COR-L47 (cell line): ENCODE measurements at places on chromosomes 5 and 9.

DNA sequence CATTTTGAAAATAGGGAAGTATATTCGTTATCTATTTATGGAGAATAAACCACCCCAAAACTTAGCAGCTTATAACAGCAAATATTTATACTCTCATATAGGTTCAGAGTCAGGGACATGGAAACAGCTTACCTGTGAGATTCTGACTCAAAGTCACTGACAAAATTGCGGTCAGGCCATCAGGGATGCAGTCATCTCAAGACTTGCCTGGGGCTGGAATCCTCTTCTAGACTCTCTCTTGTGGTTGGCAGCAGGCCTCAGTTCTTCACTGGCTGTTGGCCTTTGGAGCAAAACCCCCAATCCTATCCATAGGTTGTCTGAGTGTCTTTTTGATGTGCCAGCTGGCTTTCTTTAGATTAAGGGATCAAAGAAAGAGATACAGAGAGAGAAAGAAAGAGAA is 275.6 kb downstream of the SEC61B start:
- no peak for DNase-seq

DNA sequence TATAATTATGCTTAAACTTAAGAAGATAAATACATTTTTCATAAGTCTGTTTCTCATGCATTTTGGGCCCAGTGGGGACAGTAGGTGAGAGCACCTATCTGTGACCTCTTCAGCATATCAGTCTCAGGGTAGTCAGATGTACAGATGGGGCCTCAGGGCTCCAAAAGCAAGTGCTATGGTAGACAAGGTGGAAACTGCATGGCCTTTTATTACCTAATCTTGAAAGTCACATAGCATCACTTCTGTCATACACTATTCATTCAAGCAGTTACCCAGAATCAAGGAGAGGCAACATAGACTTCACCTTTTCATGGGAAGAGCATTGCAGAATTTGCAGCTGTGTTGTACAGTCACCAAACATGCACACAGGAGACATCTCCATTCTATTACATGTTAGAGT is 94.8 kb downstream of the SV2C start:
- no peak for DNase-seq

GRCh38 chr9:36866840-36867239 is 167.2 kb downstream of the PAX5 start:
- peak; percentile 1 for DNase-seq

DNA sequence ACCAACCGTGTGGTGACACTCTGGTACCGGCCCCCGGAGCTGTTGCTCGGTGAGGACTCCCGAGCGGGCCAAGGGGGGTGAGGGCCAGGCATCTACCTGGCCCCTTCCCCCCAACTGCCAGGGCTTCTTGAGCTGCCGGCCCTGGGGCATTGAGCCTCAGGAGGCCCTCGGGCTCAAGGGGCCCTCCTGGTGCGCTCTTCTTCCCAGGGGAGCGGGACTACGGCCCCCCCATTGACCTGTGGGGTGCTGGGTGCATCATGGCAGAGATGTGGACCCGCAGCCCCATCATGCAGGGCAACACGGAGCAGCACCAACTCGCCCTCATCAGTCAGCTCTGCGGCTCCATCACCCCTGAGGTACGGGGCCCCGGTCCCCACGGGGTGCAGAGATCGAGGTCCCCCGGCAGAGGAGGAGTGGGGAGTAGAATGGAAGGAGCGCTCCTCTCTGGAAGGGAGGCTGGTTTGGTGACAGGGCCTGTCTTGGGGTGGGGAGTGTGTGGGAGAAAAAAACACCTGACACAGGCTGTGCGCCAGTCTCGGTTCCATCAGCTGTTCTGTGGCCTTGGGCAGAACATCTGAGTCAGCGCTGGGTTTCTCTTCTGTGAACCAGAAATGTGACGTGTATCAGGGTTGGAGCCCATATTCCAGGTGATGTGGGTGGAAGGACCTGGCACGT is 2.6 kb downstream of the CDK9 start:
- DNase-seq, result no peak

GRCh38 chr9:133948131-133948530 is 44.0 kb downstream of the VAV2 start:
- DNase-seq, result no peak

- DNase-seq, result no peak
Measured at GRCh38 chr5:31362931-31363568, 168.8 kb downstream of the DROSHA start.

DNA sequence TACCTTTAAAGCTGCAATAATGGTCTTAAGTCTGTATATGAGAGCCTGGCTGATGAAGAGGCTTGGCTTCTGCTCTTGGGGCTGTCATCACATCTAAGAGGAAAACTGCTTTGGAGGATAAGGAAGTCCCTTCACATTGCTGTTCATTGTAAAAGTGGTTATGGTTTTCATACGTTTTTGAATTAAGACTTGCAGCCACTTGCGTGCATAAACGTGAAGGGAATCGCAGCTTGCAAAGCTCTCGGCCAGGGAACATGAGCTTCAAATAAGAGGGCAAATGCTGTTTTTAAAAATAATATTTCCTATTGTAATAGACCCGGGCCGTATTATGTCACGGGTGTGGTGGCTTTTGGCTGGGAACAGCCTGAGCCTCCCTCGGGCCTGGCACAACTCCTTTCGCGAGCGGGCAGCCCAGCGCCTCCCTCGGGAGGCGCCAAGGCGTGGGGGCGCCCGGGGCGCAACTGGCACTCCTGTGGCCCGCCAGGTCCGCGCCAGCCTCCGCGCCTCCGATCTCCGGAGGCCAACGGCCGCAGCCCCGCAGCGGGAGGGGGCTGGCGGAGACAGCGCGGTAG is 538 bp upstream of the ARHGEF28 start:
- no peak for DNase-seq

- DNase-seq, result no peak
Measured at GRCh38 chr9:18604767-18605730, 131.1 kb downstream of the ADAMTSL1 start.

DNA sequence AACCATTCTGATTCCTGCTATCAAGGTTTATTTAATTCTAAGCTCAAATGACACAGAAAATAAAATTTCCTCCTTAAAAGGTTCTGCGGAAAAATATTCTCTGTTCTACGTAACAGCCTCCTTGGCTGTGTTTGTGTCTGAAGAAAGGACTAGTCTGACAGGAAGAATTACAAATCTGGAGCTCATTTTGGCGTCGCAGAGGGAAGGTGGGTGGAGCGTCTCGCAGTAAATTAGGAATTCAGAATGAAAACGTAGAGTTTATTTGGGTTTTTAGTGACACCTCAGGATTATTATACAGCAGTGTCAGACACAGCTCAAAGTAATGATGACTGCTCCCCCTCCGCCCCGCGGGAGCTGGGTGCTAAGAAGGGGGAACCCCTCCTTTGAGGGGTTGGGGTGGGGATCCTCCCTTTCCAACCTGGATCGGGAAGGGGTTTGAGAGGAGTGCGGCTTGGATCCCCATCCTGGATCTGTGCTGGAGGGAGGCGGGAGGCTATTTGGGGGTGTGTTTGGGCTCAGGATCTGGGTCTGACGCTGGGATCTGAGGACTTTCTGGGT is 933 bp upstream of the TGFBR1 start:
- no peak for DNase-seq

GRCh38 chr5:65927503-65928321 is 1.3 kb downstream of the ERBIN start:
- DNase-seq, result no peak

GRCh38 chr9:134655586-134656333 is 14.2 kb downstream of the COL5A1 start:
- DNase-seq, result no peak

DNA sequence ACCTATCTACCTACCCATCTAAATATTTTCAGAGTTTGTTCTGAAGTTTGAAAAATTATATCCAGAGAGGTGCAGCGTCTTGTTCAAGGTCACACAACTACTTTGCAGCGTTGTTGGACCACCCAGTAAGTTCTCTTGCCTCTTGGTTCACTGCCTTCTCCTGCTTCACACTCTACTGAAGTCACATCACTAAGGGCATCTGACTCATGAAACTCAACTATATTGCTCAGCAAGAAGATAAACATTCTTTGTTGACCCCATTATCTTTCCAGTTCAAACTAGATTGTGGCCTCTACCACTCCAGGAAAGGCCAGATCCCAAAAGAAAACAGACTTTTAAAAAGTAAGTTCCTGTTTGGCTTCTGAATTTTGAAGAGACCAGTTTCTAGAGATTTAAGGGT is 326.9 kb downstream of the SLIT3 start:
- no peak for DNase-seq

DNA sequence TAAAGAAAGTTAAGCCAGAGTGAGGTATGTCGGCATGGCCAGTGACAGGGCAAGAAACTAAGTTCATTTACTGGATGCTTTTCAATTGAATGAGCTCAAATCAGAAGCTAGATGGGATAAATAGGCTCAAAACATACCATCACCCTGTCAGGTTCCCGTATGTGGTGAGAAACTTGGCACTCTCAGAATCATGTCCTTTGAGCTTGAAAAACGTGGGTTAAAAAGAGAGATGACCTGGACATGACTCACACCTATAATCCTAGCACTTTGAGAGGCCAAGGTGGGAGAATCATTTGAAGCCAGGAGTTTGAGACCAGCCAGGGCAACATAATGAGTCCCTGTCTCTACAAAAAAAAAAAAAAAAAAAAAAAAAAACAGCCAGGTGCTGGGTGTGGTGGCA is 121.7 kb upstream of the RGMB start:
- no peak for DNase-seq

DNA sequence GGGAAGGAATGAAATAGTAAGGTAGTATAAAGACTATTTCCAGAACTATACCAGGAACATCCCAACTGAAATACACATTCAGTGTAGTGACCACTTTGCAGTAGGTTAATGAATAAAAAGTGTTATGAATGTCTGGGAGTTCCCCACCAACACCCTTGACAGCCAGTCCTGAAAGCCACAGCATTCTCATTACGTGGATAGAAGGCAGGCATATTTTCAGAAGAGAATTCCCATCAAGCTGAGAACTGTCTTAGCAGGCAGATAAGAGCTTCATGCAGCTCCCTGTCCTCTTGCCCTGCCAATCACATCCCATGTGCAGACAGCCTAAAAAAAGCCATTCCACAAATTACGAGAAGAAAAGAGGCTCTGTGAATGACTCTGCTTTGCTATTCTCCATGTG is 695.0 kb downstream of the DTWD2 start:
- no peak for DNase-seq

DNA sequence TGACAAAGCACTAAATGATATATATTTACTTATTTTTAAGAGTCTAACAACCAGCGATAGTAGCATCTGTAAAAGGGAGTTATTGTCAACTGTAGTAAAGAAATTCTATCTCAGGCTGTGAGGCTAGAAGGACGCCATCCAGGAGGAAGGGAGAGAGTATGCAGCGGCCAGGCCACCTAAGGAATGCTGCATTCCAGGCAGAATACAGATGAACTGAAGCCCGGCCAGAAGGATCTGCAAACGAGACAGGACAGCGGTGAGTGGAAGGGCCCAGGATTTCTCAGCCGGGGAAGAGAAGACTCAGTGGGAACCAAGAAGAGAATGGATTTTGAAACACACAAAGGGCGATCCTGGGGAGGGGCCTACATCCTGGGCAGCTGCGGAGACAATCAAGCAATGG is 7.4 kb downstream of the RETREG1 start:
- no peak for DNase-seq

GRCh38 chr5:75048457-75048953 is 3.9 kb downstream of the GCNT4 start:
- DNase-seq, result no peak

GRCh38 chr5:173895401-173896165 is 7.4 kb downstream of the CPEB4 start:
- DNase-seq, result no peak

DNA sequence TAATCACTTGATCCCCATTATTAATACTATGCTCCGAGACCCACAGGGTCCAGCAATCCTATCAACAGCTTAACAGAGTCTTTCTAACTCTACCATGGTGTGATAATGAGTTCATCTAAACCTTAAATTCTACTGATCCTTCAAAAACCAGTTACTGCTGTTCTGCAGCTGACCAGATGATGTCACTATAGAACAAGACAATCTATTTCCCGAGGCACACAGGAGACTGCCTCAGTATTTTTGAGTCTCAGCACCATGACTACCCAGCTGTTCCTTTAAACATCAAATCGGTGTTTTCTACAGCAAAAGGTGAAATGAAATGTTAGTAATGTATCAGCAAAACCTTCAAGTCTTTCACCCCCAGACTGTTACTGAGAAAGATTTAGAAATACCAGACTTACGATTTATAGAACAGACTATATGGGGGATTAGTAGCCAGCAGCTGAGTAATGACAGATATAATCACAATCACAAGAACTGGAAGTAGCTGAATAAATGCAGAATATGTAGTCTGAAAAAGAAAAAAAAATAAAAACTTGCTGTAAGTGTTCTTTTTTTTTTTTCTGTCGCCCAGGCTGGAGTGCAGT is 16.9 kb downstream of the DNAJC18 start:
- DNase-seq, result peak; percentile 42

DNA sequence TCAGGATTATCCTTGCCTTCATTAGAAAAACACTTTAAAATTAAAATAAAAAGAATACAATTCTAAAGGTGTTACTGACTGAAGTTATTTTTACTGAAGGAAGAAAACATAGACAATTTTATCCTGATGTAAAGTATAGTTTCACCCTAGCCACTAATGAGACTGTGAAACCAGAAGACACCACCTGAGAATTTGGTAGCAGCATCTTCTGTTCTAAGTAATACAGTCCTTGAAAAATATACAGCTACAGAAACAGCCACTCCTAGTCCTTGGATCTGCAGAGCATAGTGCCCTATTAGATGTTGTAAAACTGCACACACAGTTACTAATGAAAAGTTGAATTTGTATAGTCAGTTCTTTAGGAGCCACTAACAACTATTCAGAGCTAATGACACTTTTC is 377.7 kb downstream of the PRR16 start:
- no peak for DNase-seq

DNA sequence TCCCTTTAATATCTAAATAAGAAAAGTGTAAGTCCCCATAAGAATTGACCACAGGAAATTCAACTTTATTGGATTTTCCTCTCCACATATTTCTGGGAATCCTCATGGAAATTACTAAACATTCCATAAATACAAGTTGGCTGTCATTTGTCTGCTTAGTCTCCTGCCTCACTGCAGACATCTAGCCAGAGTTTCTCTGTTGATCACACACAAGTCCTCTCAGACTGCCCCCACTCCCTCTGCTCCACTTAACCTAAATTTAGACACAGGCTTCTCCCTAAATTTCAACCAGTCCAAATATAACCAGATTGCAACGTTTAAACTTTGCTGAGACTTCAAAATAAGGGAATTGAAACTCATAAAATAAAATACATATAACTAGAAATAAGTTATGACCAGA is 982.1 kb downstream of the DTWD2 start:
- DNase-seq, result no peak

GRCh38 chr5:125295405-125295872 is 549.0 kb upstream of the ZNF608 start:
- DNase-seq, result no peak

DNA sequence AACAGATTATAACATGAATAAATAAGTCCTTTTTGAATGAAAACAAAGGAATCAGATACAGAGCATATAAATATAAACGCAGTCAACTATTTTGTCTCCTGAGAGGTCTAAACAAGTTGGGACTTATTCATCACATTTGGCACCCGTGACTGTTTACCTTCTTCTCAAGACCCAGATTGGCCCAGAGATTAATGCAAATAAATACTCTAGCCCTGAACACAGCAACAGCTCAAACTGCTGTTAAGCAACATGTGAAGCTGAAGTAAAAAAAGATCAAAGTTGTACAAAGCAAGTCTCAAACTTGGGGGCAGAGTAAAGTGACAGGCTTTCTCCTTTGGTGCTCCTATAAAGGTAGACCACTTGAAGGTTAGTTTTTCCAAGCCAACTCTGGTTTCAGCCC is 95.0 kb upstream of the NR5A1 start:
- no peak for DNase-seq

- DNase-seq, result peak; percentile 80
Measured at GRCh38 chr5:54103871-54104270, 206.5 kb downstream of the ARL15 start.

- DNase-seq, result no peak
Measured at GRCh38 chr5:111122398-111122797, 30.2 kb downstream of the WDR36 start.
